ENCODE measurements at places on chromosomes 2 and 18.

DNA sequence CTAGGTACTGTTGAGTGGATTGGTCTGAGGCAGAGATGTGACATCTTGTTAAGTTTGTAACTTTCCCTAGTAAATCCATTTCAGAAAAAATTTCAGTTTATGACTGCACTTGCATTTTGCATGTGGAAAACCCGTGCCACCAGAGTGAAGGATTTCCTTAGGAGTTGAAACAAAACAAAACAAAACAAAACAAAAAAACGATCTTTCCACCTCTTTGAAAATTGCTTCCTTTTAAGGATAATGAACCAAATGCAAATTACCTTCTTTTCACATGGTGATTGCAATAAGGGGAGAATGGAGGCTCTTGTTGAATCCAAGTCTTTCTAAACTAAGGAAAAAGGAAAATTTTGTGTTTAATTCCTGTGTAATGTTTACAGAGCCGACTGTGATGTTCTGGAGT lies 43.2 kb downstream of the PHLPP1 start:
- no peak for DNase-seq

- peak; percentile 91 for DNase-seq
These were observed 193.1 kb downstream of the SH3RF3 start for GRCh38 chr2:109322111-109322510.

DNA sequence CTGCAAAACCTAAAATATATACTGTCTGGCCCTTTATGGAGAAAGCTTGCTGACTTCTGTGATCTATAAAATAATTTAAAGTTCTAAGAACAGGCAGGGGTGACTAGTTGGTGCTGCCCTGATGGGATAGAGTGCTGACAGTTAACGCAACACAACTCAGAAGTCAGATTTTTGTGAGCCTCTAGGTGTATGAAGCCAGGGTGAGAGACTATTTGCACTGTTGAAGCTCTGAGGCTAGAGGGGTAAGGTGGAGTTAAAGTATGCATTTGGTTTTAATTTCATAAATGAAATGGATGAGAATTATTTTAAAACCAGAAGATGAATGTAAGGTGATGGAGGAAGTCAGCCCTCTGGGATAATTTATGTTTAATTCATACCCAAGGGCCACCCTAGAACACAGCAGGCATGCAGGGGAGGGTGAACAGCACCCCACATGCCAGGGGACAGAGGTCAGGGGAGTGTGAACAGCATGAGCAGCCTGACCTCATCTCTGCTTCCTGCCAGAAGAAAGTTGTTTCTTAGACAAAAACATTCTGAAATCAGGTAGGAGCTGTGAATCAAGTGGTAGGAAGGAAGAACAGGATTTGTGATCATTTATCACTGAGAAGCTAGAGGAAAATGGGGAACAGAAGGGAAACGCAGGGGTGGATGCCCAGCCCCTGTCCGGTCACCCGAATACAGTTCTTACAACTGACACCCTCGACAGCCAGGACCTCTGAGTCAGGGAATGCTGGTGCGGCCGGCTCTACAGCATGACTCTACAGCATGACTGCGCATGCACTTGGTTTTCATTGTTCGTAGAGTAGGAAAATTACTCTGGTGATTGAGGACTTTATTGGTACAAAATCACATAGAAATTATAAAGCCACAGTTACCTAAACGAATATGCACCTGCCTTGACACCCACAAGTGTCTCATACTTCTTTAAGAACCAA lies 93.1 kb downstream of the MBP start:
- DNase-seq = no peak

- DNase-seq = no peak
These were observed 160.9 kb upstream of the MEIS1 start for GRCh38 chr2:66273933-66274490.

- DNase-seq = no peak
These were observed 244.5 kb upstream of the ID2 start for GRCh38 chr2:8437228-8437948.

GRCh38 chr18:6928359-6928758 lies 189.2 kb downstream of the LAMA1 start:
- DNase-seq = no peak

- no peak for DNase-seq
These were observed 64.4 kb upstream of the RAPH1 start for GRCh38 chr2:203599509-203599908.

DNA sequence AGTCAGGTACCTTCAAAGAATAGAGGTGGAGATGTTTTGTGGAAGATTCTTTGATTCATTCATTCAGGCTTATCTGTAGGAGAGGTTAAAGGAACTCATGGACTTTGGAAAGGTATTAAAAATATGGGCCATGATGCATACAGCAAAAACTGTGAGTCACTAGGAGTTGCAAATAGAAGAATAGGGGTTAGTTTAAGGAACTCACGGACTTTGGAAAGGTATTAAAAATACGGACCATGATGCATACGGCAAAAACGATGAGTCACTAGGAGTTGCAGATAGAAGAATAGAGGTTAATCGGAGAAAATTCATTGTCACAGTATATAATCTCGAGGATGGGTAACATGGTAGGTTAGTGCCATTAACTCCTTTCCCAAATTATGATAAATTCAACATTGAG lies 41.2 kb downstream of the SLC9A2 start:
- no peak for DNase-seq

DNA sequence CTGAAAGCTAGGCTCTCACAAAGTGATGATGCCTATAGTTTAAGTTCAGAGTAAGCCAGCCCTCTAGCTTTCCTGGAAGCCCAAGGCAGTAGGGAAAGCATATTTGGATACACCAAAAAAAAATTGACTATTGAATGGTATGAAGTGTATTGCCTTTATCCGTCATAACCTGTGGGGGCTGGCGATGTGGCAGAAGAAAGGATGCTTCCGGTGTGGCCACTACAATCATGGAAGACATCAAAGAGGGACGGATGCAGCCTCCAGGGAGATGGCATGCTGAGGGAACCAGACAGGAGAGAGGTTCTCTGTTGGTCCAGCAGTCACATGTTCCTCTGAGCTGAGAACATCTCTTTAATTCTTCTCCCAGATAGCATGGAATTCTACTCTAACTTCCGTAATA lies 170.3 kb downstream of the TMEM18 start:
- no peak for DNase-seq

DNA sequence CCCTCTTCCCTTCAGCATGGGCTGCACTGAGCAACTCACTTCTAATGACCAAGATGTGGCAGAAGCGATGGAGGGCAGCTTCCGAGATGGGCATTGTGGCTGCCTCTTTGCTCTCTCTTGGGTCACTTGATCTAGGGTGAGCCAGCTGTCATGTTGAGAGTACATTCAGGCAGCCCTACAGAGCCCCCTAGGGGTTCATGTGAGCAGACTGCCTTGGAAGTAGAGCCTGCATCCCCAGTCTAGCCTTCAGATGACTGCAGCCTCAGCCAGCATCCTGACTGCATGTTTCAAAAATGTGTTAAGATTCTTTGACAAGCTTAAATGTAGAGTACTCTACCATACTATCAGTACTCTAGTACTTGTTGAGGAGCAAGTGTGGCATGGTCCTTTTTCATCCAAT lies 143.9 kb downstream of the NCK2 start:
- DNase-seq = no peak

GRCh38 chr2:72780477-72780876 lies 45.4 kb downstream of the EXOC6B start:
- no peak for DNase-seq

- DNase-seq = no peak
These were observed 5.2 kb upstream of the RPIA start for GRCh38 chr2:88686320-88686719.

GRCh38 chr2:167198009-167198408 lies 309.7 kb downstream of the XIRP2 start:
- DNase-seq = no peak

DNA sequence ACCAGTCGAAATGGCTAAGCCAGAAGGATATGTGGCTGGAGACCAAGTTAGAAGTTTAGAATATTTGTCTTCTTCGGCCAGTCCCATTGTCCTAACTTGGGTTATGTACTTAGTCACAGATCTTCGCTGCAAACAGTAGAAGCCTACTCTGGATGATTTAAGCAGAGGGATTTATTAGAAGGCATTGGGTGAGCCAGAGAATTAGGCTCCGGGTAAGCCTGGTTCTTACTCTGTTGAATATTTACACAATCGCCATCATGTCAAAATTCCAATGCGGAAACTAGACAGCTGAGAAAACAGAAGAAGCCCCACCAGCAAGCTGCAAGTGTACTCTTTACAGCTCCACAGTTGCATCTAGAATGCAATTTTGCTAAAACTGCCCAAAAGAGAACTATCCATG lies 276.6 kb downstream of the CMPK2 start:
- no peak for DNase-seq

- no peak for DNase-seq
These were observed 98.7 kb upstream of the POU3F3 start for GRCh38 chr2:104755026-104755878.
